Activated naive CD4-positive, alpha-beta T cell (primary cell): ENCODE measurements at places on chromosomes 7 and 10.

DNA sequence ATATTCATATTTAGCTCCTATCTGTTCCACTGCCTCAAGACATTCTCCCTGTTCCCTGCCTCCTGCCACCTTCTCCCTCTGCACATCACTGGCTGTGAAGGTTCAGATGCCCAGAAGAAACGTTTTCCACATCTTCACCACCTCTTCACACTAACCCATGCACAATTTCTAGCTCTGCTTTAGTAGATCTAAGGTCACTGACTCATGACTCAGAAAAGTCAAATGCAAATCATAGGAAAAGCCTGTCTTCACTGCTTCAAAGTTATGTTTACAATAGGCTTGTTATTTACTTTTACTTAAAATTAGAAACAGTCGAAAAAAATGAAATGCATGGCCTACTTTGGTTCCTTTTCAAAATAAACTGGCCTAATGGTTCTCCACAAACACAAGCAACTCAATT, 2.5 kb downstream of the SCRN1 start:
- no peak for DNase-seq

- no peak for DNase-seq
Measured at GRCh38 chr10:76641215-76641614, 996.4 kb downstream of the KCNMA1 start.

DNA sequence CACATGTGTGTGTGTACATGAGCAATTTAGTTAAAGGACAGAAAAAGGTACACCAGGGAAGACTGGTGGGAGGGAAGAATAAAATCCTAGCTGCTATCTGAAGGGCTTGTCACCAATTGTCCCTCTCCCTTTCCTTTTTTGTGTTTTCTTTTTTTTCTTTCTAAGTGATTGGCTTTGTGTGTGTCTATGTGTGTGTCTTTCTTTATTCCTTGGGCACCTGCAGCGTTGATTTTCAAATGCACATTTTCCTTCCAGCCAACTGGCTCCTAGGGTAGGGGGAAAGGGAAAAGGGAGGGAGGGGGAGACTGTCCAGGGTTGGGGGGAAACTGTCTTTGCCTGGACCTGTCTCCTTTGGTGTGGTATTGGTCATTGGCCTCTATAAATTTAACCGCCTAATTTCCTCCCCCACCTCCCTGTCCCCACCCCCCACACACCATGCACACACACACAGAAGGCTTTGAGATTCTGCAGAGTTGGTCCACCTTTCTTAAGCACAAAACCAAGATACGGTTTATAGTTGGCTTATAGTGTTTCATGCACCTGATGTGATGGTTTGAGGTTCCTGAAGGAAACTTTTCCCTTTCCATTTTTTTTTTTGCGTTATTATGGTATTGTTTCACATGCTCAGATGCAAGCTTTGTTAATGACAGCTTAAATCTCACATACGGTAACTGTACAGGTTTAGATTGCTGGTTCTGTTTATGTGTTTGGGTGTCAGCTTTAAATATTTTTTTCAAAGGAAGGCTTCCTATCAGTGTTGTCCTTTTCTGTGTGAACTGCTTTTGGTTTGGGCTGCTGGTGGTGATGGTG, 2.6 kb downstream of the AUTS2 start:
- no peak for DNase-seq

- no peak for DNase-seq
Measured at GRCh38 chr10:35192645-35193249, 66.1 kb downstream of the CREM start.

DNA sequence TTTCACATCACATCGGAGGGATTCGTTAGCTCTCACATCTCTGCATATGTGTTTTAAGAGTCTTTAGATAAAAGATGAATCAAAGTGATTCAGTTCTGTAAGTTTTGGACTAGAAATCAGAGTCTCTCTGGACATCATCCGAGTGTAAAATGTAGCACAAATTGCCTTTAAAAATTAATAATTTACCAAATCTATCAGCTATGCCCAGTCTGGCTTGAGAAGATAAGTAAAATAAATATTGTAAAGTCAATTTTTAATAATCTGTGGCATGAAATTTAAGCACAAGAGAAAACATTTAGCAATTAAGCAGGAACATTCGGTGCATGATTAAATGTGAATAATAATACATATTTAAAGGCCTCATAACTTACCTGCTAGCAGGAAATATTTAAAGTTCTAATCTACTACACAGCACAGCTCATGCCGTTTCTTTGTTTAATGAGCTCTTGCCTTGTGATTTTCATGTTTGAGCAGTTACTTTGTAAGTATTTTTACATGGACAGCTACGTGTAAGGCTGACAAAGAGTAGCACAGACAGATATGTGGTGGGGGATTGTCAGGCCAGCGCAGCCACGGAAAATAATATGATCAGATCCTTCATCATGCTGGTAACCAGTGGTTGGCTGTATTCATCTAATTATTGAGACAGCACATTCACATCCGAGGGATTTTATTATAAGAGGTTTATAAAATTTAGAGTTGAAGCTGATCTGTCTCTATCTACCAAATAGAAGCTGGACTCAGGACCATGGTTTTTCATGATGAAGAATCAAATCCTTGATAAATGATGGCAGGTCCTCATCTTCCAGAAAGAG, 317.3 kb downstream of the ADARB2 start:
- no peak for DNase-seq

- DNase-seq, result no peak
Measured at GRCh38 chr10:91411621-91412020, 1.5 kb downstream of the HECTD2 start.

DNA sequence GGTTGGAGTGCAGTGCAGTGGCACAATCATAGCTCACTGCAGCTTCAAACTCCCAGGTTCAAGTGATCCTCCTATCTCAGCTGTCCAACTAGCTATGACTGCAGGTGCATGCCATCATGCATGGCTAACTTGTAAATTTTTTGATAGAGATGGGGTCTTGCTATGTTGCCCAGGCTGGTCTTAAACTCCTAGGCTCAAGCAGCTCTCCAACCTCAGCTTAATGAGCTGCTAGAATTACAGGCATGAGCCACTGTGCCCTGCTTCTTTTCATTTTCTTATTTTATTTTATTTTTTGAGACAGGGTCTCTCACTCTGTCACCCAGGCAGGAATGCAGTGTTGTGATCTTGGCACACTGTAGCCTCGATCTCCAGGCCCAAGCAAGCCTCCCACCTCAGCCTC, 7.6 kb downstream of the PLA2G12B start:
- DNase-seq, result no peak
